ENCODE measurements at places on chromosomes 2 and 18.
A peak's percentile ranks its signal among the peaks of the same experiment; 100 is the strongest.

DNA sequence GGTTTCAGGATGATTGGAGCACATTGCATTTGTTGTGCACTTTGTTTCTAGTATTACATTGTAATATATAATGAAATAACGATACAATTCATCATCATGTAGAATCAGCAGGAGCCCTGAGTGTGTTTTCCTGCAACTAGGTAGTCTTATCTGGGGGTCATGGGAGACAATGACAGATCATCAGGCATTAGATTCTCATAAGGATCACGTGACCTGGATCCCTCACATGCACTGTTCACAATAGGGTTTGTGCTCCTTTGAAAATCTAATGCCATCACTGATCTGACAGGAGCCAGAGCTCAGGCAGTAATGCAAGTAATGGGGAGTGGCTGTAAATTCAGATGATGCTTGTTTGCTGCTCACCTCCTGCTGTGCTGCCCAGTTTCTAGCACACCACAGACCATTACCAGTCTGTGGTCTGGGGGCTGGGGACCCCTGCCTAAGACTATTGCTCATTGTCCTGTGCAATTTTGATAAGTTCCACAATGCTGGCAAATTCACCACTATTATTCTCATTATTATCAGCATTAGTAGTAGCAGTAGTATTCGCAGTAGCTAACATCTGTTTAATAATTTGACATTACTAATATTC lies 428.7 kb upstream of the TNP1 start:
- DNase-seq = no peak

GRCh38 chr2:142286618-142287017 lies 155.8 kb upstream of the LRP1B start:
- DNase-seq = no peak

- DNase-seq = no peak
These were observed 109.0 kb upstream of the ALKAL2 start for GRCh38 chr2:396903-397302.

GRCh38 chr2:63827749-63828148 lies 13.9 kb upstream of the UGP2 start:
- DNase-seq = peak; percentile 79

DNA sequence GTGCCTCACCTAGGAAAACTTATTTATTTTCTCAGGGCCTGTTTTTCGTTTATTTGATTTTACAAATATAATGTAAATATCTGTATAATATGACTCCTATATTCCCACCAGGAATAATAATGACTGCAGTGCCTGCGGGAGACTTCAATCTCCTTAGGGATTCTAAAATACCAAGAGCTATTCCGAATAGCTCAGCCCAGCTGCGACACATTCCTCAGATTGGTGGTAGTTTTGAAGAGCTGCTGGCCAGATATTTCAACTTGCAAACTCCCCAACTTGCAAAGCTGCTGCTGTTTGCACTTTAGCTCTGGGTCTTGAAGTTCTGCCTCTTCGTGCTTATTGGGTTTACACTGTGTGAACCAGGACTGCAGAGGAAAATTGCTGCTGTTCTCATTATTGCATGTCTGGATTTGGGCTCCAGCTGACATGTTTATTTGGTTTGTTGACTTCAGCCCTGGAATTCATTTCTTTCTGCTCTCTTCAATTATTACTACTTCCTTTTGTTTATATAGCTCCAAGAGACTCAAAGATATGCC lies 480.2 kb upstream of the CHST9 start:
- DNase-seq = no peak

- no peak for DNase-seq
These were observed 14.6 kb downstream of the FHL2 start for GRCh38 chr2:105384216-105384615.

DNA sequence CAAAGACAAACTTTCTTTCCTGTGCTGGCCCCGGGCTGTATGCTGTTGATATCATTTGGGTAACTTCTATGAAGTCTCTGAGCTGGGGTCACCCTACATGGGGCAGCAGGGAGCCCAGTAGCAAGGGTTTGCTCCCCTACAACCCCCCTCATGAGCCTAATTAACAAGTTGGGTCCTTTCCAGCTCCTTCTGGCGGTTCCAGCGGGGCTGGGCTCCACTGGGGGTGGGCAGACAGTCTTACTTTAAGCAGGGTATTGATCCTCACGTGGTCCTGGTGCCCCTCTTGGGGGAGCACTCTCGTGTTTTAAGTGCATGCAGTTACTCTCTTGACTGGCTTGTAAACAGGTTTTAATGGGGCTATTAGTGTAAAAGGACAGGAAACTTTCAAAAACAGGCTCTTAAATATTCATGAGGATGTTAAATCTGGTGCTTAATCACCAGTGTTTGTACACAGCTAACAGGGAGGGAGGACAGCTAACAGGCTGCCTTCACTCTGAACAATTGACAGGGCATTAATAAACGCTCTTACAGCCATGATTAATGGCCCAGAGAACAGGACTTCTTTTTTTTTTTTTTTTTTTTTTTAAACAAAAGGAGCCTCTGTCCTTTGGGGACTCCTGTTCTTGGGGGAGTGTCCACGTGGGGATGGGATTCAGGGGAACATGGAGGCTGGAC lies 36.6 kb upstream of the SKOR2 start:
- no peak for DNase-seq

DNA sequence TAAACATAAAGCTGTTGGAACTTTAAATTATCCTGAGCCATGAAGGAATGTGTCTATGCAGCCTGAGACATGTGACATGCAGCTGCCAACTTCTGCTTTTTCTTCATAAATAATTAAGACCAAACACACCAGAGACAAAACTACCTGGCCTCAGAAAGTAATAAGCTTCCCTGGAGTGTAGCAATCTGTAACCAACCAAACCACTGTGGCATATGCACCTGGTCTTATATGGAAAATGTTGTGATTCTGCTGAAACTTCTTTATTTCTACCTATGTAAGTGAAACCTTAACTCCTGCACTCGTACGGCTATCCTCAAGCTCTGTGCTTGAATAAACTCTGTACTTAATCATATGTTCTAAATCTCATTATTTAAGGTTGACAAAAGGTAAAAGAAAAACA lies 515.0 kb downstream of the TMEM182 start:
- no peak for DNase-seq

DNA sequence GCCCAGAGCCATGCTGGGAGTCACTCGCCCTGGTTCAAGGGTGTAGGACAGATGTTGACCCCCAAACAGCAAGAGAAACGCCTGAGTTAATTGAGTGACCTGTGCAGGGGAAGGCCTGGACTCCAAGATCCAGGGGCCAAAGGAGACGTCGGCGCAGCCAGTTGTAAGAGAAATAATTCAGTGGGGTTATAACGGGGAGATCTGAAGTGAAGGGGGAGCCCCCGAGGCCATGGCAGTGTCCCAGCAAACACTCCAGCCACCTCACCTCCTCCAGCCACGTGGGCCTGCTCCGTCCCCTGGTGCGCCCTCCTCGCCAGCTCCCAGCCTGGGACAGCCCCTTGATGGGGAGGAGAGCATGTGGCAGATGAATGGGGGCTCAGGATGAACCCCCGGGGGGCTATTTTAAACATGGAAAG lies 130.7 kb upstream of the GPC1 start:
- no peak for DNase-seq

DNA sequence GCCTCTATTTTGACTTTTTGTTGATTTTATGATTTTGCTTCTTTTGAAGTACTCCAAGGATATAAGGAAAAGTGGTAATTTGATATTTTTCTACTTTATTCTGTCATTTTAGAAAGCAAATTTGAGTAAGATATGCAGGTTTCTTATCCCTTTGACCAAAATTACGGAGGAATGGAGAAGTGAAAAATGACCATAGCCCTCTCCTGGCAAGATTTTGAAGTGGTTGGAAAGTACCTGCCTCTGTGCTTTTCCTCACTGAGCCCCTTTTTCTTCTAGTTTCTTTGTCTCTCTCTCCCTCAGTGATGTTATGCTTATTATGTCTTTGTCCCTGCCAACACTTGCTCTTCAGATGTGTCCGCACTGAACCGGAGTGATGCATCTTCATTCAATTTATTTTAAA lies 898.1 kb downstream of the EPHA4 start:
- no peak for DNase-seq

GRCh38 chr2:134668821-134669220 lies 50.0 kb downstream of the TMEM163 start:
- no peak for DNase-seq

GRCh38 chr2:108607706-108608301 lies 73.5 kb downstream of the LIMS1 start:
- DNase-seq = no peak

DNA sequence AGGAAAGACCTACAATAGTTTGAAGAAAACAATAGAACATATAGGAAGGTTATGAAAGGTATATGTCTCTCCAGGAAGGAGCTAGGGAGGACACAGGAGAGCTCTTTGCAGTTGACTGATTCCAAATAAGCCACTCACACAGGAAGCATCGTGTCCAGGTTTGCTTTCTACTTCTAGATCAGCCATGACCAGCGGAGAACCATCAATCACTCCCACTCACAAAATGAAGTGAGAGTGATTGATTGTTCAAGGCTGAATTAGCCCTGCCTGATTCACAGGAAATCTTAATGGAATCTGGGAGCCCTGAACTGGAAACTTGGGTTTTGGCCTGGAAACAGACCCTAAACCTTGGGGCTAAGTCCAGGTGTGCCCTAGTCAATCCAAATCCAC lies 1292.2 kb upstream of the ZEB2 start:
- no peak for DNase-seq

- no peak for DNase-seq
These were observed 77.4 kb downstream of the THNSL2 start for GRCh38 chr2:88247531-88247930.

- peak; percentile 24 for DNase-seq
These were observed 323.1 kb downstream of the RBM43 start for GRCh38 chr2:150938527-150938926.

- no peak for DNase-seq
These were observed 202.4 kb downstream of the FHOD3 start for GRCh38 chr18:36499938-36500337.

DNA sequence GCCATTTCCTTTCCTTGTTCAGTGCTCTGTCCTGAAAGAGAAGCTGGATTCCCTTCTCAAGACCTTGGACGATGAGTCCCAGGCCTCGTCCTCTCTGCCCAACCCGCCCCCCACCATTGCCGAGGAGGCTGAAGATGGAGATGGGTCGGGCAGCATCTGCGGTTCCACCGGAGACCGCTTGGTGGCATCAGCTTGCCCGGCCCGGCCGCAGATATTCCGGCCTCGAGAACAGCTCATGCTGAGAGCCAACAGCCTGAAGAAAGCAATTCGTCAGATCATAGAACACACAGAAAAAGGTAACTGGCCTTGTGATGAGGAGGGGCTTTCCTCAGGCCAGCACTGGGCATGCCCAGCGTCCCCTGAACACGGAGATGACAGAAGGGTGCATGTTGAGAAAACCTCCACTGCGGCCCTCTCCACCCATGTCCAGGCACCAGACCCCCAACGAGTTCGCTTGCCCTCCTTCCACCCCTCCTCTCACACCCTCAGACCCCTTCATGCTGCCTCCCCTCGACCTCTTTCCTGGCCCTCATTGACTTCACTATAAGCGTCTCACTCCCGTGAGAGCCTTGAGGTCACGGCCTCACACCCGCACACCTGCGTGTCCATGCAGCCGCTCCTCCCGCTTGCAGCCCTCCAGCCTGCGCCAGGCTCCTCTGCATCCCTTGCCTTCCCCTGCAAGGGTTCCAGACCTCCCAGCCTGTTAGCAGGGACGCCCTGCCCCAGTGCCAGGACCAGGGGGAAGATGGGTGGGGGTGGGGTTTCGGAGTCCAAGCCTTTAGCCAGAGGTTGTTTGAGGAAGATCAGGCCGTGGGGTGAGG lies 95.0 kb downstream of the DGKD start:
- no peak for DNase-seq

- no peak for DNase-seq
These were observed 23.4 kb upstream of the CERS6 start for GRCh38 chr2:168432565-168433186.

GRCh38 chr2:139374296-139374850 lies 594.2 kb upstream of the NXPH2 start:
- DNase-seq = no peak

DNA sequence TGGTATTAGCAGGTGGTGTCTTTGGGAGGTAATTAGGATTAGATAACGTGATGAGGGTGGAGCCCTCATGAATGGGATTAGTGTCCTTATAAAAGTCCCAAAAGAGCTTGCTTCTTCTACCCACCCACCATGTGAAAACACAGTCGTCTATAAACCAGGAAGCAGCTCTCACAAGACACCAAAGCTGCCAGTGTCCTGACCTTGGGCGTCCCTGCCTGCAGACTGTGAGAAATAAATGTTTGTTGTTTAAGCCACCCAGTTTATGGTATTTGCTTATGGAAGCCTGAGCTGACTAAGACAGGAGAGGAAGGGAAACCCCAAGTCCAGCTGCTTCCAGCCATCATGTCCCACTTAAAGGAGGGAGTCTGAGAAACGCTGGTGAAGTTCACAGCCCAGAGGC lies 13.6 kb downstream of the ADI1 start:
- DNase-seq = no peak

- no peak for DNase-seq
These were observed 72.5 kb downstream of the ACOXL start for GRCh38 chr2:110804915-110805314.

- no peak for DNase-seq
These were observed 90.6 kb upstream of the ANKRD30BL start for GRCh38 chr2:132252191-132252893.

GRCh38 chr2:236083934-236084333 lies 84.3 kb downstream of the GBX2 start:
- no peak for DNase-seq

DNA sequence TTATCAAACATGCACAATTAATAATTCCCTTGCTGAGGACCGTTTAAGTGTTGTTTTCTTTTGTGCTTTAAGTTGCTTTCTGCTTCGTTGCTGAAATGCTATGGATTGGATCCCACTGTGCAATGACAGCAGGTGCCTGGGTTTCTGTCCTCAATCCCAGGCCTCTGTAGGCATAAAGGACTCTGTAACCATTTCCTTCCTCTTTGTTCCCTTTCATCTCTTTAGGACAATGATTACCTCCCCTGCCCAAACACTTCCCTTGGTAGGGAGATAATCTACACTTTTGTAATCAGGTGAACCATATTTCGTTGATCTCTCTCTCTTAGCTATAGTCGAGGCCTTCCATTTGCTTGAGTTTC lies 58.6 kb upstream of the LYPD6B start:
- DNase-seq = no peak

DNA sequence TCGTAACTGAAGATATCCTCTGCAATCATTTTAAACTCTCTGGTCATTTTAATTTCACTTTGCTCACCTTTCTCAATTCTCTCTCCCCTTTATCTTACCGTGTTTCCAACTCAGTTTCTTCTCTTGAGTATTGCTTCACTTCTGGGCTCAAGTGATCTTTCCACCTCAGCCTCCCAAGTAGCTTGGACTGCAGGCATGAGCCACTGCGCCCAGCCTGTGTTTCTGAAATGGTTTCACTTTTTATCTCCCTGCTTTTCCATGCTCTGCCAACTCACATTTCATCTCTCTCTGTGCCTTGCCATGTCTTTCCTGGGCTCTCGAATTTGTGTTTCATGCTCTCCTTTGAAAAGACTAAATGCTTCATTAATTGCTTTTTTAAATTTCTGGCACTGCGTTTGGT lies 30.5 kb upstream of the TMEM131 start:
- no peak for DNase-seq
